ENCODE measurements at places on chromosomes 11 and 22.

- DNase-seq, result no peak
- H3K4me3 ChIP-seq, result no peak overlapping the region
- H3K36me3 ChIP-seq, result peaks cover 7% of the 10 kb centered on the region
Measured at GRCh38 chr11:57543593-57543992, 6.2 kb downstream of the SMTNL1 start.

- H3K27ac ChIP-seq, result no peak overlapping the region
- no peak for DNase-seq
- H3K36me3 ChIP-seq, result no peaks in the 10 kb centered on the region
- H3K4me1 ChIP-seq, result peaks cover 76% of the 10 kb centered on the region
Measured at GRCh38 chr11:31816468-31817053, 5.4 kb upstream of the PAX6 start.

DNA sequence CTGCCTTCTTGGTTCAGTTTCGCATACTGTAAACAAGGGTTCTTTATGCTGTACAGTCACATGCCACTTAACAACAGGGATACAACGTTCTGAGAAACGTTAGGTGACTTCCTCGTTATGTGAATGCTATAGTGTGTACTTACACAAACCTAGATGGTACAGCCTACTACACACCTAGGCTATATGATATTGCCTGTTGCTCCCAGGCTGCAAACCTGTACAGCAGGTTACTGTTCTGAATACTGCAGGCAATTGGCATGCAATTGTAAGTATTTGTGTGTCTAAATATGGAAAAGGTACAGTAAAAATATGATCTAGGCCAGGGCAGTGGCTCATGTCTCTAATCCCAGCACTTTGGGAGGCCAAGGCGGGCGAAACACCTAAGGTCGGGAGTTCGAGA lies 85.7 kb upstream of the PRDM11 start:
- H3K4me1 ChIP-seq, result peaks cover 19% of the 10 kb centered on the region
- H3K36me3 ChIP-seq, result no peaks in the 10 kb centered on the region
- no peak overlapping the region for H3K27ac ChIP-seq
- no peak overlapping the region for H3K4me3 ChIP-seq

GRCh38 chr11:92735039-92735438 lies 234.4 kb upstream of the MTNR1B start:
- no peaks in the 10 kb centered on the region for H3K27me3 ChIP-seq
- no peaks in the 10 kb centered on the region for H3K36me3 ChIP-seq
- DNase-seq, result no peak
- H3K4me3 ChIP-seq, result no peak overlapping the region
- no peak overlapping the region for H3K27ac ChIP-seq
